ENCODE measurements at places on chromosomes 1 and 21.

GRCh38 chr1:216793303-216793702 is 70.1 kb upstream of the ESRRG start:
- no peak for DNase-seq

DNA sequence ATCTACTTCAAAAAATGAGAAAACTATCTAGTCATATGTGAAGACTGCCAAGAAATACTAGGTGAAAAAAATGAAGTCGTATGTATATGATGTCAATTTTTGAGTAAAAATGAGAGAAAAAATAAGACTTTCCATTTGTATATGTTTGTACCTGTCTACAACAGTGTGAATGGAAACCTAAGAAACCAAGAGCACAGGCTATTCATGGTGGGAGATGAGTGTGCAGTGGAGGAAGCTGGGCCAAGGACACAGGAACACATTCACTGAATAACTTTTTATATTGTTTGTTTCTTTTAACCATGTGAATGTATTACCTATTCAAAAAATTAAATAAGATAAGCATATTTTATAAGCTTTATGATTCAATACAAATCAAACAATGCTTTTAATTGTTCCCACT is 67.0 kb downstream of the ERO1B start:
- DNase-seq = no peak

DNA sequence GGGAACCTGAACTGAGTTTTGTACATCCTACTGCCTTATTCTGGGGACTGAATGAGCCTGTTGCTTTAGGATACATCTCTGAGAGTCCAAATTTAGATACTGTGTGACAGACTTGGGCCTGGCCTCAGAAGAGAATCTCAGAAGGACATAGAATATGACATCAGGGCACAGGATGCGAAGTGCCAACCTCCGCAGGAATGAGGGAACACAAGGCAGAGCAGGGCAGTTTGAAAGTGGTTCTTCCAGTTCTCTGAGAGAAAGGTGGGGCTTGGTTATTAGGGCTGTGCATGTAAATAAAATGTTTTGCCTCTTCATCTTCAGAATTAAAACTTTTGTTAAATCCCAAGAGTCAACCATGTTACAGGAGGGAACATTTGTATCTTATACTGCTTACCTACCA is 23.1 kb downstream of the TRAF5 start:
- no peak for DNase-seq

GRCh38 chr1:3136532-3136931 is 67.5 kb downstream of the PRDM16 start:
- DNase-seq = no peak

DNA sequence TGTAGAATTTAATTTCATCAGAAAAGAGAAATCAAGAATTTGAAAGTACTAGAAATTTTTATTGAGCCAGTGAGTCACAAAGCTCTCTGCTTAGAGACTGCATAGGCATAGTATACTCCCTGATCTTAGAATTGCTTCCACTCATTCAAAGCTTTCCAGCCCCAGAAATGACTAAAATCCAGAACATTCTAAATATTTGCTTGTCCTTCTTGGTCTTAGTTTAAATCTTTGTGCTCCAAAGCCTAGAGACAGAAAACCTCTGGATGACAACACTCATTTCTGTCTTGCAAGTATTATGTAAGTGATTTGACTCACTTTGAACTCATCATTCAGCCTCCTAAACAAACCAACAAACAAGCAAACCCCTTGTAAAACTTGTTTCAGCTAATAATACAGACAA is 74.2 kb downstream of the PTPRC start:
- DNase-seq = no peak

DNA sequence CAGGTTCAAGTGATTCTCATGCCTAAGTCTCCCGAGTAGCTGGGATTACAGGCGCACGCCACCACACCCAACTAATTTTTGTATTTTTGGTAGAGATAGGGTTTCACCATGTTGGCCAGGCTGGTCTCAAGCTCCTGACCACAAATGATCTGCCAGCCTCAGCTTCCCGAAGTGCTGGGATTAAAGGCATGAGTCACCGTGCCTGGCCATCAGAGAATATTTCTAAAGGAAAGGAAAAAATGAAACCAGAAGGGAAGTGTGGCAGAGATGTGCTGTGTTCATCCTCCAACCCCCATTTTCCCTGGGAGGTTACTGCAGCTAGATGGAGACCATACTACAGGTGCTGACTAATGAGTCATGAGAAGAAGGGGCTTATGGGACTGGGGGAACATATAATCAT is 964.1 kb downstream of the TTLL7 start:
- DNase-seq = no peak

- no peak for DNase-seq
Measured at GRCh38 chr1:21696931-21697330, 27.8 kb upstream of the RAP1GAP start.

- DNase-seq = no peak
Measured at GRCh38 chr1:94595658-94596057, 54.1 kb upstream of the F3 start.

- no peak for DNase-seq
Measured at GRCh38 chr1:232501854-232502253, 128.1 kb downstream of the SIPA1L2 start.

GRCh38 chr1:201648907-201649721 is 110.2 kb downstream of the NAV1 start:
- no peak for DNase-seq

- DNase-seq = peak; percentile 95
Measured at GRCh38 chr1:176206961-176207902, at the start of gene COP1. TSS of gene COP1 (minus strand) at chr1:176207286. CDS start at chr1:176206978, 308 bp downstream.

DNA sequence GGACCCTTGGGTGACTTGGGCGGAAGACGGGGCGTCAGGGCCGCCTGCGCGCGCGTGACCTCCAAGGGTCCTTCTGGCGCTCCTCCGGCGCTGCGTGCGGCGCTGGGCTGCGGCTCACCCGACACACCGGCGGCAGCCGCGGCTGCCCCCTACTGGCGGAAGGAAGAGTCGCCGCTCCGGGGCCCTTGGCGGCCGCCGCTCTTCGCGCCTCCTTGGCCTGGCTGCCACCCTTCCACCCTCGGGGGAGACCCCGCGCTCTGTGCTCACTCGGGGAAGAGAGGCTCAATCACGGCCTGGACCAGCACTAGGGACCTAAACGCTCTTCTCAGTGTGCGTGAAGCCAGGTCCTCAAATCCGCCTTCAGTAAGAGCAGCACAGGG is 89.7 kb downstream of the DMRTA2 start:
- DNase-seq = no peak

GRCh38 chr1:72845381-72845780 is 563.0 kb upstream of the NEGR1 start:
- no peak for DNase-seq

- no peak for DNase-seq
Measured at GRCh38 chr1:194174528-194174927, 988.1 kb upstream of the B3GALT2 start.
